ENCODE measurements at places on chromosomes 4 and X. TPM values are rescaled to one million over a fixed set of nuclear protein-coding genes. Genes with fewer than 3 reads are reported as not detected.

The MID1 gene
- 2.3 TPM for total RNA-seq

The GPR173 gene
- not detected for total RNA-seq

The OTUD6A gene
- total RNA-seq, result not detected

The GC gene
- total RNA-seq, result not detected

The BEND2 gene
- total RNA-seq, result not detected

The DGKK gene
- total RNA-seq, result not detected

The CENPVL1 gene
- total RNA-seq, result not detected

The SSX1 gene
- total RNA-seq, result not detected

The RADX gene
- 1.0 TPM for total RNA-seq

DNA sequence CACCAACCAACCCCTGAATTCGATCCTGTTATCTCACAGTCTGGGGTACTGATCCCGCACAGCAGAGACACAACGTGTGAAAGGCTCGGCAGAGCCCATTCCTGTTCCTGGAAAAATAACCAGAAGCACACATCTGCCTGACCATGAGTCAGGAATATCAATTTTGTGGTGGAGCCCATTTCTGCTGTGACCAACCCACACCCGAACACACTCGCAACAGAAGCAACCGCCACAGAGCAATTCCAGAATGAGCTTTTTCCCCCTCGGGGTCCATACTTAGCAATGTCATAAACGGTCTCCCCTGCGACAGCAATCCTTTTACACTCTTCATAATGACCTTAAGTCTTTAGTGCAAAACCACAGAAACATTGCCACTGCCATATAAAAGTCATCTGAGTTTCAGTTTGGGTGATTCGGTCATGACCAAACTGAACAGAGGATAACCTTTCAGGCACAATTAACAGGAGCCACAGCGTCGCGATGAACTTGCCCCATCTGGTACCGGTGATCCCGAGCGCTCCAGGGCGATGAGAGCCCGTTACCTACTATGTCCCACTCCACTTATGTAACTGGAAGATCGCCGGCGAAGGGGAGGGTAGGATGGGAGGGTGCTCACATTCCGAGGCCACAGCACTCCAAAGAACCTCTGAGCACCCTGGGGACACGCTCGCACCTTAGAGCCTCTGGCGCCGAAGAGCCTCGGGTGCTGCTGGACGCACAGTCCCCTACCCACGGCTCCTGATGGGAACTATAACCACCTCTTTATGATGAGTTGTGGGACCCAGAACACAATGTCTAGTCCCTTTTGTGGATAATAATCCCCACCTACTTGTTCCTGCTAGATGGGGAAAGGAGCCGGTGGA is 1.1 kb downstream of the MECP2 start:
- no peaks in the 10 kb centered on the region for H3K27me3 ChIP-seq
- H3K4me1 ChIP-seq, result peaks cover 47% of the 10 kb centered on the region
- peak; percentile 33 for DNase-seq
- H3K27ac ChIP-seq, result peak overlapping the region; percentile 93
- no peaks in the 10 kb centered on the region for H3K36me3 ChIP-seq
- H3K4me3 ChIP-seq, result peak overlapping the region; percentile 78

GRCh38 chr4:88621763-88622327 is 29.6 kb downstream of the HERC3 start:
- no peak for DNase-seq
- peaks cover 18% of the 10 kb centered on the region for H3K4me1 ChIP-seq
- H3K27me3 ChIP-seq, result no peaks in the 10 kb centered on the region
- no peak overlapping the region for H3K4me3 ChIP-seq
- H3K27ac ChIP-seq, result no peak overlapping the region
- peaks cover 12% of the 10 kb centered on the region for H3K36me3 ChIP-seq

DNA sequence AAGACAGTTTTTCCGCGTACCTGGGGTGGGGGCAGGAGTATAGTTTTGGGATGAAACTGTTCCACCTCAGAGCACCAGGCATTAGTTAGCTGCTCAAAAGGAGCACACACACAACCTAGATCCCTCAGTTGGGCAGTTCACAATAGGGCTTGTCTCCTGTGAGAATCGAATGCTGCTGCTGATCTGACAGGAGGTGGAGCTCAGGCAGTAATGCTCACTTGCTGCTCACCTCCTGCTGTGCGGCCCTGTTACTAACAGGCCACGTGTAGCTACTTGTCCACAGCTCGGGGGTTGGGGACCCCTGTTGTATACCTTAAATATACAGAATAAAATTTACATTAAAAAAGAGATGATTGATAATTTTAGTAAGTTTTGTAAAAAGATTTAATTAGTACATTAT is 191.5 kb downstream of the SLC7A11 start:
- no peaks in the 10 kb centered on the region for H3K4me1 ChIP-seq
- H3K27ac ChIP-seq, result no peak overlapping the region
- H3K27me3 ChIP-seq, result no peaks in the 10 kb centered on the region
- H3K4me3 ChIP-seq, result no peak overlapping the region

DNA sequence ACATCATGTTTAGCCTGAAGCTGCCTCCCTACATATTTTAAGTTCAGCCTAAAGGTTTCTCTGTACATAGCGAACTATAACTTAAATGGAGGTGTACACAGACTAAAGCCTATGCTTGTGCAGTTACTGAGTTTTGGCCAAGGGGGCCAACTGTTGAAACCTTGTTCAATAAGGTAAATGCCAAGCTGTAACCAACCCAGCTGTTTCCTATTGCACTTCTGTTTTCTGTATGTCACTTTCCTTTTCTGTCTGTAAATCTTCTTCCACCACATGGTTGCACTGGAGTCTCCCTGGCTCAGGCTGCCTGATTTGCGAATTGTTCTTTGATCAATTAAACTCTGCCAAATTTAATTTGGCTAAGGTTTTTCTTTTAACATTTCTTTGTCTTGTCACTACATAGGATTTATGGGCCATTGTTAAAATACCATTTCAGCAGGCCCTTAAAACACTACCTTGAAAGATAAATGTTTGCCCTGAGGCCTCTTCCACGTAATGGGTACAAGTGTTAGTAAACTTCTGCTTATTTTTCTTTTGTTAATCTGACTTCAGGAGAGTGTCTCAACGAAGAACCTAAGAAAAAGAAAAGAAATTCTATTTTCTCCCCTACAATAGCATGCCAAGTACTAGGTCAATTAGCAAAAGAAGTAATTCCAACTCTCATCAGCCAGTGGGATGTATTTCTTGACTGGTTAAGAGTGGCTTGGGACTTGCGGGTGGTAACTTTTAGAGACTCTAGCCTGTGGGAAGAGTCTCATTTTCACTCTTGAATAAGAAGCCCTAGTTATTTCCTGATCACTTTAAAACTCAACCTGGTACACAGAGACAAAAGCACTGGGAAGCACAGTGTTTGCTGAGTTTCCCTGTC is 45.7 kb upstream of the PRSS12 start:
- H3K27ac ChIP-seq, result no peak overlapping the region
- H3K27me3 ChIP-seq, result peaks cover 3% of the 10 kb centered on the region
- no peaks in the 10 kb centered on the region for H3K36me3 ChIP-seq
- no peak for DNase-seq
- H3K4me3 ChIP-seq, result no peak overlapping the region
- H3K4me1 ChIP-seq, result no peaks in the 10 kb centered on the region

DNA sequence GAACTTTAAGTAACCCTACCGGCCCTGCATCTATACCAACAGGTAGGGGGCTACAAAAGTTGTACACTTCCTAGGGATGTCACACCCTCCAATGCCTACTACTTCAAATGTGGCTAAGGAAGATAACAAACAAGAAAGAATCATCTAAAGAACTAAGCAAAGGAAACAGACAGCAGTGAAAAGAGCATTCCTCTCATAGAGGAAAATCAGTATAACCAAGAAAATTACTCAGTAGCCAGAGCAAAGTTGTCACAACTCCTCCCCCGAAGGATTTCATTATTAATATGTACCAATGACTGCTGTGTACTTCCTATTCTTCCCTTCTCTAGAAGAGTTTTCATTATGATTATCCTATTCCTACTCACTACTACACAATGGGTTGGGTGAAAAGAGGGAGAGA is 12.6 kb downstream of the ANKRD17 start:
- H3K4me1 ChIP-seq, result no peaks in the 10 kb centered on the region
- no peak overlapping the region for H3K4me3 ChIP-seq
- H3K27ac ChIP-seq, result no peak overlapping the region
- peaks cover 6% of the 10 kb centered on the region for H3K36me3 ChIP-seq
- no peak for DNase-seq
- no peaks in the 10 kb centered on the region for H3K27me3 ChIP-seq

- H3K4me1 ChIP-seq, result no peaks in the 10 kb centered on the region
- no peak for DNase-seq
These were observed 123.2 kb upstream of the LNX1 start for GRCh38 chr4:53714236-53715140.

- H3K4me1 ChIP-seq, result peaks cover 28% of the 10 kb centered on the region
- H3K36me3 ChIP-seq, result peaks cover 7% of the 10 kb centered on the region
- H3K27me3 ChIP-seq, result no peaks in the 10 kb centered on the region
- peak overlapping the region; percentile 75 for H3K4me3 ChIP-seq
These were observed 891 bp downstream of the CISD2 start for GRCh38 chr4:102869569-102870197.

- no peak overlapping the region for H3K4me3 ChIP-seq
- no peak overlapping the region for H3K27ac ChIP-seq
- no peak for DNase-seq
- no peaks in the 10 kb centered on the region for H3K4me1 ChIP-seq
- no peaks in the 10 kb centered on the region for H3K27me3 ChIP-seq
- peaks cover 11% of the 10 kb centered on the region for H3K36me3 ChIP-seq
These were observed 60.5 kb downstream of the ELF4 start for GRCh38 chrX:130049821-130050220.

DNA sequence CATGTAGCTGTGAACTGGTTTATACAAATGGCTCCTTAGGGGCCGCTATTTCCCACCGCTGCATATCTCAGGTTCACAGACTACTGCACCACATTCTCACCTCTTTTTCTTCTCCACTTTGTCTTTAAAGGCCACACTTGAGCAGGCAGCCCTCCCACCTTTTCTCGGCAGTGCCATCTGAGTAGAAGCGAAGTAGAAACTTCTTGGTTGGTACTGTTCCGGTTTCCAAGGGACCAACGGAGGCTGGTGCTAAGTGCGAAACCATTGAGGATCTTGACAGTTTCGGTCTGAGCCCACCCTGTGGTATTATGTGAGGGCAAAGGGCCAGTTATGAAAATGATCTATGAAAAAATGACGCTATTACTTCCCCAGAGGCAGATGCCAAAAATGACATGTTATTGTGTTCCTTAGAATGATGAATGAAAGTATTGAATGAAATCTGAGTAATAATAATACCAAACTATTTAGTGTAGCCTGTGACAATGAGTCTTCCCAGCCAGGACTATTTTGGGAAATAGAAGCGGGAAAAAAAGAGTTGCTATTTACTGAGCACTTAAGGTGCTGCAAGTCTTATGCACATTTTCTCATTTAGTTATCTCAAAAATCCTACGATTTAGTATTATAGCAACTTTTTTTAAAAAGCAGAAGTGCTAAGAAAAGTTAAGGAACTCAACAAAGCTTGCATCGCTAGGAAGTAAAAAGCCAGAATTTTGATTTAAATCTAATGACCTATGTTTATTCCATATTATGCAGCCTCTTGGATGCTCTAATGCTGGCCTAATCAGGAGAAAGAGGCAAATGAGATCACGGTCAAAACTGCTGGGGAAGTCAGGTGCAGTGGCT is 29.6 kb upstream of the CHRNA9 start:
- H3K27me3 ChIP-seq, result no peaks in the 10 kb centered on the region
- no peak overlapping the region for H3K4me3 ChIP-seq
- peaks cover 14% of the 10 kb centered on the region for H3K4me1 ChIP-seq
- no peak overlapping the region for H3K27ac ChIP-seq
- H3K36me3 ChIP-seq, result no peaks in the 10 kb centered on the region
- no peak for DNase-seq

- H3K27me3 ChIP-seq, result no peaks in the 10 kb centered on the region
- H3K36me3 ChIP-seq, result no peaks in the 10 kb centered on the region
- H3K4me1 ChIP-seq, result no peaks in the 10 kb centered on the region
- no peak overlapping the region for H3K4me3 ChIP-seq
- no peak overlapping the region for H3K27ac ChIP-seq
These were observed 12.2 kb downstream of the SLITRK4 start for GRCh38 chrX:143623657-143624056.

- peak overlapping the region; percentile 9 for H3K4me3 ChIP-seq
- no peaks in the 10 kb centered on the region for H3K36me3 ChIP-seq
- peak overlapping the region; percentile 43 for H3K27ac ChIP-seq
These were observed 13.0 kb downstream of the FGD1 start for GRCh38 chrX:54482839-54483593.

- H3K27ac ChIP-seq, result no peak overlapping the region
- no peak overlapping the region for H3K4me3 ChIP-seq
- no peaks in the 10 kb centered on the region for H3K36me3 ChIP-seq
- no peaks in the 10 kb centered on the region for H3K4me1 ChIP-seq
- DNase-seq, result no peak
These were observed 964 bp upstream of the GPR82 start for GRCh38 chrX:41722816-41723618.

DNA sequence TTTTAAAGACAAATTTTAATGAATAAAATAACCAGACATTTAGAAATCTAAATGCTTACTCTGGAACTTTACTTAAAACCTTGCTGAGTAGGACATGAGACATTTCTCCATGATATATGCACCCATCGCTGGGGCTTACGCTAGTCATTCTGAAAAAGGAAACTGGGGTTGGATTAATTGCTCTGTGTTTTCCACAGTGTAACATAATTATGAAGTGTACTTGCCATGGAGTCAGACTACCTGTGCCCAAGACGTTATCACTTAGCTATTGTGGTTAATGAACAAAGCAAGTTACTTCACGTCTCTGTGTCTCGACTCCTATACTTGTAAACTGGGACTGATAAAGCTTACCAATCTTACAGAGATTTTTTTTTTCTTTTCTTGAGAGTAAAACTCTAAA is 47.8 kb downstream of the SHISA3 start:
- H3K4me1 ChIP-seq, result no peaks in the 10 kb centered on the region
- H3K4me3 ChIP-seq, result no peak overlapping the region
- no peaks in the 10 kb centered on the region for H3K27me3 ChIP-seq

DNA sequence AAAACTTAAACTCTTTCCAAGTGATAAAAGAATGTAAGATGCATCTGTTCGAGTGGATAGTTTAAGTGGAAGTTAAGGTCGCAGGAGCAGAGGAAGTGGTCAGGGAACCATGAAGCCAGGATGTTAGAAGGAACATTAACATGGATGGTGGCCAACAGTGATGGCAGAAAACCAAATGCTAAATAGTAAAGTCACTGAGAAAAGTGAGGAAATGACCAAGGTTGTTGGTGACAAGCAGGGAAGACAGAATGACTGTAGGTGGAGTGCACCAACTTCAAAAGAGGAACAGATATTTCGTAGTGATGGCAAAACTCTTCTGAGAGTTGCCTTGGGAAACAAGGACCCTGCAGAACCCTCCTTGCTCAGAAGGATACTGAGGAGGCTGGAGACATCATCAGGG is 226.2 kb downstream of the PALLD start:
- no peaks in the 10 kb centered on the region for H3K4me1 ChIP-seq
- no peak overlapping the region for H3K4me3 ChIP-seq
- no peaks in the 10 kb centered on the region for H3K36me3 ChIP-seq
- H3K27me3 ChIP-seq, result no peaks in the 10 kb centered on the region
- H3K27ac ChIP-seq, result peak overlapping the region; percentile 1

All from stomach (tissue), 19 donors.